Esophagus squamous epithelium (tissue), 5 donors: ENCODE measurements at places on chromosomes 6 and 20.

GRCh38 chr6:5744497-5744896 is 262.2 kb downstream of the NRN1 start:
- no peak for DNase-seq

- no peak for DNase-seq
Observed at GRCh38 chr20:5886788-5887187, 63.5 kb downstream of the TRMT6 start.

- no peak for DNase-seq
Observed at GRCh38 chr6:21747441-21747840, 153.9 kb downstream of the SOX4 start.

DNA sequence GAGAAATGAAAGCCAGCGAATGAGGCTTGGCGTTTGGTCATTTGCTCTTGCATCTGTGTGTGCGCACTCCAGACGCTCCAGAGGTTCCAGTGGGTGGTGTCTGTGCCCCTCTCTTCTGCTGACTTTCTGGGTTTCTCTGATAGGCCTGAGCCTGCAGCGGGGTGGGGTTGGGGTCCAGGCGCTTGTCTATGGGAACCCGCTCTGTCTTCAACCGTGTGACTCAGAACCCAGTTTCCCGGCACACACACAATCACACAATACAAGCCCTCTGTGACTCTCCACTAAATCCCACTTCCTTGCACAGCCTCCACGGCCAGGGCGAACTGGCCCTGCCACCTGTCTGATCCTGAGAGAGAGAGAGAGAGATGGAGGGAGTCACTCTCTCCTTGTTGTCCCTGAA is 24.6 kb downstream of the RBM38 start:
- DNase-seq = no peak

GRCh38 chr6:137944793-137945498 is 77.9 kb downstream of the TNFAIP3 start:
- no peak for DNase-seq

DNA sequence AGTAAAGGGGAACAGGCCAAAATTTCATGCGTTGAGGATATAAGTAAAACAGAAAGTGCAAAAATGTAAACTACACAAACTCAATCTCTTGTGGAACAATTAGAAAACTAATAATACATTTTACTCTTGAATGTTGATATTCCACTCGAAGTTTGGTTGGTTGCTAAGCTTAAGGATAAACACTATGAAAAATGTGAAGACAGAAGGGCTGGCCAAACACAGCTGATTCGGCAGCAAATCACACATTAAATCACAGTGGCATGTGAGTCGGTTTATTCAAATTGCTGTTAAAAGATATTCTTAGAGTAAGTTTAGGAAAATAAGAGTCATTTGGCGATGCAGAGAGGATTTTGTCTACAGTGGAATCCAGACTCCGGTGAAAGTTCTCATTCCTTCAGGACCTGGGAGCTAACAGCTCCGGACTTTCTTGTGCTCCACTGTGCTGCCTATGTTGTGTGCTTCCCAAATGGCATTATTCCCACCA is 1.4 kb upstream of the EPM2A start:
- no peak for DNase-seq

DNA sequence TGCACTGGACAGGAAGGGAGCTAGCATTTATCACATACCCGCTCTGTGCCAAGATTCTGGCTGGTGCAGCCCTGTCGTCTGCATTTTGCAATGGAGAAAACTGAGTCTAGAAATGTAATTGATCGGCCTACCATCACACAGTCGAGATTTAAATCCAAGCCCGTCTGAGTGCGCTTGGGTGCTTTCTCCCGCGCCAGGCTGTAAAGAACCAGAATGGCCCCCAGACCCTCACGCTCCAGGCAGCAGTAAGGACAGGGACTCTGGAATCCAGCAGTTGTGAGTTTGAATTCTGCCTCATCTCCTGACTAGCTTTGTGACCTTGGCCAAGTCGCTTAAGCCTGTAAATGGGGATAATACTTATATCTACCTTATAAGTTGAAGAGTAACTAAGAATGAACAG is 10.8 kb downstream of the DYNLRB1 start:
- DNase-seq = no peak

DNA sequence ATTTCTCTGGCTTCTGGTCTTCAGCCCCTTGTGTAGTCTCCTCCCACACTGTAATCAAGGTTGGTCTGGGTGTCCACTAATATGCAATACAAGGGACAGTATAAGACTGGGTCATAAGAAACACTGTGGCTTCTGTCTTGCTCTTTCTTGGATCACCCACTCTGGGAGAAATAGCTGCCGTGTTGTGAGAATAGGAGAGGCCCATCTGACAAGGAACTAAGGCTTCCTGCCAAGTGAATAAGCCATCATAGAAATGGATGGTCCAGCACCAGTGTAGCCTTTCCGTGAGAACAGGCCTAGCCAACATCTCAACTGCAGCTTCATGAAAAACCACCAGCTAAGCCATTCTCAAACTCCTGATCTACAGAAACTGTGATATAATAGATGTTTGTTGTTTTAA is 23.3 kb downstream of the BAG2 start:
- no peak for DNase-seq

GRCh38 chr6:87378947-87379346 is 28.8 kb upstream of the CFAP206 start:
- no peak for DNase-seq

DNA sequence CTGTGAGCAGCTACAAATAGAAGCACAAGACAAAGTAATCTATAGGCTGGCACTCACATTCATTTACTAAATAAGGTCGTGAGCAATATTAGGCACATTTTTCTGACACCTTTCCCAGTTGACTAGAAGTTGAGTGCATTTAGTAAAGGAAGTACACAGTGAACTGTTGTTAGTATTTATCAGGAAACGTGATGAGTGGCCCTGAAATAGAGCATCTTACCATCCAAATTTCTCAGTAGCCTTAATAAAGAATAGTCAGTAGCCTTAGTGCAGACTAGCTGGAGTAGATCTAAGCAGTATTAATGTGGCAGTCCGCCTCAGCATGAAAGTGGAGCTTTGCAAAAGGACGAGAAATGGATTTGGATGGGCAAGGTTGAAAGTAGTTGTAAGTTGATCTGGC is 205.5 kb upstream of the QKI start:
- no peak for DNase-seq

DNA sequence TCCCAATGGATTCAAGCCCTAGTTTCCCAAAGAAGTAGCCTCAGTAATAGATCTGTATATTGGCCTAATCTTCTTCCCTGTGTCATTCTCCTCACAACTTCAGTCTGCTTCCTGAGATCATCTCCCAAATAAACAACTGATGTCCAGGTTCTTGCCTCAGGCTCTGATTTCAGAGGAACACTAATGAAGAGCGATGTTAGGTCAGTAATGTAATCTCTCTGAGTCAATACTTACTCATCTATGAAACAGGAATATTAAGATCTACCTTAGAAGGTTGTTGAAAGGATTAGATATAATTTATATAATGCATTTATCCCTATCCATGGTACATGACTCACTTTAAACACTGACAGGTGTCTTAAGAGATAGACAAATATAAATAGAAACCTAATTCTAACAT is 246.0 kb upstream of the FLRT3 start:
- no peak for DNase-seq

DNA sequence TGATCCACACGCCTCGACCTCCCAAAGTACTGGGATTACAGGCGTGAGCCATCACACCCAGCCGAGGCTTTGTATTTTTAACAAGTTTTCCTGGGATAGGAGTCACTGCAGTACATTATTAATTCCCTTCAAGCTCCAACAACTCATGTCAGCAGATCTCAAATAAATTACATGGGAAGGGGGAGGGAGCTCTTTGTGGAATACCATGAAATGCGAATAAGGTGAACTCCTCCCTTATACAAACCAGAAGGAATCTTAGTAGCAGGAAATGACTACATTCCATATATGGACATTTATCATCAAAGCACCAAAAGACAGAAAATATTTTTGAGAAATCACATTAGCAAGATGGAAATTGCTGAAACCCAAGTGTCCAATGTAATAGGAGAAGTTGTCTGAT is 2.9 kb downstream of the GSS start:
- DNase-seq = no peak

- DNase-seq = no peak
Observed at GRCh38 chr6:11413117-11413687, 124.3 kb upstream of the TMEM170B start.

DNA sequence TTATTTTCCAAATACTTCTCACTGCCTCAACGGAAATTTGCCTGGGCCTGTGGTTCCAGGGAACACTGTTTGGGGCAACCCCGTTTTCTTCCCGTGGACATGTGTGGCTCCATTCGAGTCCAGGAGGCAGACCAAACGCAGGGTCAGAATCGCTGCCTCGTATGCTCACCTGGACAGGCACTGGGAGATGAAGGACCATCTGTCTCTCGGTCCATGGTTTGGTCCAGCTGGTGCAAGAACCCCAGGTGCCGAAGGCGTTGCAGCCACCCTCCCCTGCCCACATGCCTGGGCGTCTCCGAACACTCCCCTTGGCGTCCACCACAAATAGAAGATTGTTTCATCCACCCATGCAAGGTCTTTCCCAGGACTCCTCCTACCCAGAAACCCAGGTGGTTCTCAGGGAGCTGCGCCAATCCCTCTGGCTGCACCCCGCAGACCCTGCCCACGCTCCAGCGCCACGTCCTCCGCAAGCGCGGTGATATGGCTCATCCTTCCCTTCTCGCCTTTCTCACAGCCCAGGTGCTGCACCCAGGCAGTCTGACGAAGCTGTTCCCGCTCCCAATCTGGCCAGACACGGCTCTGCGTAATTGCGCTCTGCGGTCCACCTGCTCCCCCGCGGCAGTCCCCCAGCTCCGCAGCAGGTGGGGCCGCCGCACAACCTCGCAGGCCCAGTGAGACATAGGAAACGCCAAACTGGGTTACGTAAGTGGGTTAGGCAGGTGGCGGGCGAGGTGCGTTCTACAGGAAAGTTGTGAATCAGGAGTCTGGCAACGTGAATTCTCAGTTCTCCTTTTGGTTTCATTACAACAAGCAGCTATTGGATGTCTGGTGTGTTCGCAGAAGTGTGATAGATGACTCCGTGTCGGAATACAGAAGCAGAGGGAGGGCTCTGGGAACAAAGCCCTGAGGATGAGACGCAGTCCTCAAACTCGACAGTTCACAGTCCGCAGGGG is 146.2 kb upstream of the ECI2 start:
- no peak for DNase-seq

DNA sequence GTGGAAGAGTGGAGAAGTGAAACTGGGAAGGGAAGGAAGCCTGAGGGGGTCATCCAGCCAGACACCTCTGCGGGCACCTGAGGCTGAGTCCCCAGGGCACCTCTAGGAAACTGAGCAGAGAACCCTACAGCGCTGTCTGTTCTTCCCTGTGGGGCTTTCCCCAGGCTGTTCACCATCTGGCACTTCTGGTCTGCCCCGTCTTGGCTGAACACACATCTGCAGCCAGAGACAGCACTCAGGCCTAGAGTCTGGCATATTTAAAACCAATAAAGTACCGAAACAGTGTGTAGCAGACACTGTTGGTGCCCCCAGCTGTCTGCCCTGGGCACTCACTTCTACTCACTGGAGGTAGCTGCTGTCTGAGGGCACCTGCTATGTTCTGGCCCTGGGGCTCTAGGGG is 9.4 kb upstream of the ARFGEF2 start:
- DNase-seq = no peak

GRCh38 chr6:168031411-168031971 is 34.0 kb downstream of the KIF25 start:
- no peak for DNase-seq

GRCh38 chr6:56144538-56145324 is 102.6 kb downstream of the COL21A1 start:
- DNase-seq = no peak

DNA sequence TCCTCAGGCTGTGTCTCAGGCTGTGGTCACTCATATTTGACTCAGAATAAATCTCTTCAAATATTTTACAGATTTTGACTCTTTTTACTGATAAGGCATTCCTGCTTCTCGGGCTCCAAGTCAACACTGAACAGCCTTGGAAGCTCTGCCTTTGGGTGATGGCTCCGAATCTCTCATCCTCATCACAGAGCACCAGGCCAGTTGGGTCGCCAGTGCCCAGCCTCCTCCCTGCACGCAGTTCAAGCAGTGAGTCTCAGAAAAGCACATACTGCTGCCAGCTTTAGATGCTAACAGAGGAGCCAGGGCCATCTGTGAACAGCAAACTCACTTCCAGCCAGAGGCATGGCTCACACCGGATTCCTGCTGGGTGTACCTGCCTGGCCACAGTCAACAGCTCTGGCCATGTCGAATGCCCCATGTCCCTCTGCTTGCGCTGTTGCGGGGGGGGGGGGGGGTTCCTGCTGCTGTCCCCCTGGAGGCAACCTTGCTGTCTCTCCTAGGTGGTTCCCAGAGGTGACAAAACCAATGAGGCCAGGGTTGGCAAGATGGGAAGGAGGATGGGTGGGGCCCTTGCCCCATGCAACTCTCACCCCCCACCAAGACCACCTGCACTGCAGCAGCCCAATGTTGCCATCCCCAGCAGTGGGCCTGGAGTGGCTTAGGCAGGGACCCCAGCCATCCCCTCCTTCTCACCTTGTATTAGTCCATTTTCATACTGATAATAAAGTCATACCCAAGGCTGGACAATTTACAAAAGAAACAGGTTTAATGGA is 248.8 kb downstream of the ERMARD start:
- no peak for DNase-seq

DNA sequence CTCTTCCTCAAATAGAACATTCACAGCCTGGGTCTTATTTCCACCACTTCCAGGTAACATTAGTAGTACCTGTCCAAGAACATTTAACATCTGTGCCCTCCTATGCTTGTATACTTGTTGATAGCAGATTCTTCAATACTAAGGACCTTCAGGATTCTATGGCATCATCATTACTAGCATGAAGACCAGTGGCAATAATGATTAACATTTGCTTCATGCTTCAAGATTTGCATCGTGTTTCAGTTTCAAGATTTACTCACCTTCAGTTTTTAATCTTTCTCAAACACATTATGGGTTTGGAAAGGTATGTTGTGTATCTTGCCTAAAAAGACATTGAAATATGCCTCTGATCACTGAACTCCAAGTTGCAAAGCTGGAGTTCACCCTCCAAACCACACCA is 412.8 kb upstream of the NRSN1 start:
- DNase-seq = no peak

DNA sequence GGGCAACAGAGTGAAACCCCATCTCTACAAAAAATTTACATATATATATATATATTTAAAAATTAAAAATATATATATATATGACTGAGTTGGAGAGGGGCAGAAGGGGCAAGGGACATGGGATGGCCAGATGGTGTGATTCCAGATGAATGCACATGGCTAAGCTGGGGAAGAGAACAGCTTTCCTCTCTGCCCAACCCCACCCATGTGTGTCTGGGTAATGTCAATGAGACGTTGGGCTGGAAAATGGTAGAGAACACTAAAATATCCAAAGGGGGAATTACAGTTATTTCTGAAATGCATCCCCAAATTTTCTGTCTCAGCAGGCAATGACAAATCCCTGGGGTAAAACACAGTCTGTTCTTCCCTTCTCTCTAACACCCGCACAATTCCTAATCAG is 31.2 kb upstream of the CCND3 start:
- DNase-seq = no peak

GRCh38 chr20:24729896-24730605 is 219.0 kb upstream of the CST7 start:
- DNase-seq = no peak
